Stimulated activated CD4-positive, alpha-beta T cell treated with anti-CD3 and anti-CD28 coated beads, Interleukin-12 subunit alpha, Interleukin-12 subunit beta, amount 100 ng/mL, for 48 hours (primary cell): ENCODE measurements at places on chromosomes 7 and 10.

DNA sequence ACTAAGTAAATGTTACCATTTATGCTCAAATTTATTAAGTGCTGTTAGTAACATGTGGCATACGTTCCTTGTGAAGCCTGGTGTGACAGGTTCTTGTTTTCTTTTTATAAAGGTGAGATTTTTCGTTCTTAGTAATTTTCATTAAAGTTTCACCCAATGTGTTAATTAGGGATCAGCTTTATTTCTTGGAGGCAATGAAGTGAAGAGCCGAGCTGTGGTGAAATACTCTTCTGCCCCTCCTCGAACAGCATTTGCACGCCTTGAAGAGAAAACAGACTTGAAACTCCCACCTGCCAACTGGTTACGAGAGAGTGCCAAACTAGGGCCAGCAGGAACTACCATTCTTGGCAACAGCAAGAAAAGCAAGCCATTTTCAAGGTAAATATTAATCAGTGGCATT lies 1.5 kb downstream of the EDRF1 start:
- DNase-seq = no peak

DNA sequence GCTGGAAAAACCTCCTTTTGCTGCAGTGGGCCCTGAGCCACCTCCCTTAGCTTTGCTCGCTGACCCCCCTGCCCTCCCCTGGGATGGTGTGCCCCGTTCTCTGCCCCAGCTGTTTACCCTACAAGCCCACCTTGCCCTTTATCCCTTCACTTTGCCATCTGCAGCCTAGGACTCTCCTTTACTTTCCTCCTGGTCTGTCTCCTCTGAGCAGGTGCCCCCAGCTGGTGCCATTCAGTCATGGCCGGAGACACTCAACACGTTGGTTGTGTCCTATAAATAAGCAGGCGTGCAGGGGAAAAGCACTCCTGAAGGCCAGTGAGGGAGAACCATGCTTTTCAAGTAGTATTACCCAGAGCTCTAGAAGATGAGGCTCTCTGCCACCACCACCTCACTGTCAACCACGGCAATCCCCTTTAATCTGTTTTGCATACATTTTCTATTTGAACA lies 6.1 kb downstream of the RASSF4 start:
- DNase-seq = no peak

GRCh38 chr7:44960011-44960580 lies 18.7 kb downstream of the MYO1G start:
- DNase-seq = no peak

DNA sequence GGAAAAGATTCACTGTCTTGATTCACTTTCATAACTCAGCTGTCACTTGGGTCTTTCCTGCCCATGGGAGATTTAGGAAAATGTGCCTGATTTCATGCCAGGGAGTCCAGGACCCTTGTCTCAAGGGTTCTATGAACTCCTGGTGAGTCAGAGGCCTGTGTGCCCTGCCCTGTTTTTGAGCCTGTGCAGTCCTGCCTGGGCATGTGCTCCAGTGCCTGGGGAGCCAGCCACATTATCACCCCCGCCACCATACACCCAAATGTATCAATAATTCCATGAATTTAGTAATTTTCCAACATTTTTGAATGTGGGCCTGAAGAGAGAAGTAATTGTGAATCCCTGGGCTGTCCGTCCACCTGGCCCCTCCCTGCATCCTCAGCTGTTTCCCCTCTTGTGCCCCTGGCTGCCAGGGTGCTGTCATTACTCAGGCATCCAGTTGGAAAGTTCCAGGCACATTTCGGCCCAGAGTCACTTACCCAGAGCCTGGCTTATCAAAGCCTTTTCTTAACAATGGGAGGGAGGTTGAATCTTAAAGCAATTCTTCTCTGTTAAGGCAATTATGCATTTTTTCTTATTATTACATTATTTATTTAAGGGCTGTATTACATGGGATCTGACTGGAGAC lies 287.8 kb upstream of the CDC14C start:
- no peak for DNase-seq

- no peak for DNase-seq
These were observed 94.2 kb upstream of the NPVF start for GRCh38 chr7:25322473-25322872.
